Pulmonary artery endothelial cell (primary cell): ENCODE measurements at places on chromosomes 5 and 9.

- DNase-seq: no peak
Observed at GRCh38 chr9:124251605-124252378, 6.0 kb upstream of the NEK6 start.

DNA sequence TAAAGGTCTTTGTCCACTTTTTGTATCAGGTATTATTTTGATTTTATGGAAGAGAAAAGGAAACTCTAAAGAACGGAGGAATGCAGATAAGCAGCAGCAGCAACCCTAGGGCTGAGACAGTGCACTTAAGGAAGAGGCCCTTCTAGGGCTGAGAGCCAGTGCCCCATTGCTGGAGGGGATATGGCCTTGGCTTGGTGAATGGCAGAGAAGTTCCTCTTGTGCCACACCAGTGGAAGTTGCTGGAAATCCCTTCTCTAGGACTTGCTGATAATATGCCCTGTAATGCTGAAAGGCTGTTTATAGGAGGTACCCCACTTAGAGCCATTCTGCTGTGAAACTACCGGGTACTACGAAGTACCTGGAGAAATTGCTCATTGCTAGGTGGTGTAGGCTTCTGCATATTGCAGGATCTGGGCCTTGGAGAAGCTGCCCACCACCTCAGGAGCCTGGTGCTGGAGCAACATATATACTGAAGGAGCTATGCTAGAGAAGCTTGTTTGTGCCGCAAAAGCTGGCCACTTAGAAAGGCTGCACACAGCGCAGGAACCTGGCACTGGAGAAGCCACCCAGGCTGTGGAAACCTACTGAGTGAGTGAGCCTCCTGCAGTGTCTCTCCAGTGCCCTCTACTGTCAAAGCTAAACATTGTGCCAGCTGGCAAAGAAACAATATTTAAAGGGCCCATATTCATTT is 9.6 kb upstream of the UBTD2 start:
- DNase-seq: peak; percentile 29

- DNase-seq: no peak
Observed at GRCh38 chr9:92706218-92706940, 36.4 kb upstream of the IPPK start.

DNA sequence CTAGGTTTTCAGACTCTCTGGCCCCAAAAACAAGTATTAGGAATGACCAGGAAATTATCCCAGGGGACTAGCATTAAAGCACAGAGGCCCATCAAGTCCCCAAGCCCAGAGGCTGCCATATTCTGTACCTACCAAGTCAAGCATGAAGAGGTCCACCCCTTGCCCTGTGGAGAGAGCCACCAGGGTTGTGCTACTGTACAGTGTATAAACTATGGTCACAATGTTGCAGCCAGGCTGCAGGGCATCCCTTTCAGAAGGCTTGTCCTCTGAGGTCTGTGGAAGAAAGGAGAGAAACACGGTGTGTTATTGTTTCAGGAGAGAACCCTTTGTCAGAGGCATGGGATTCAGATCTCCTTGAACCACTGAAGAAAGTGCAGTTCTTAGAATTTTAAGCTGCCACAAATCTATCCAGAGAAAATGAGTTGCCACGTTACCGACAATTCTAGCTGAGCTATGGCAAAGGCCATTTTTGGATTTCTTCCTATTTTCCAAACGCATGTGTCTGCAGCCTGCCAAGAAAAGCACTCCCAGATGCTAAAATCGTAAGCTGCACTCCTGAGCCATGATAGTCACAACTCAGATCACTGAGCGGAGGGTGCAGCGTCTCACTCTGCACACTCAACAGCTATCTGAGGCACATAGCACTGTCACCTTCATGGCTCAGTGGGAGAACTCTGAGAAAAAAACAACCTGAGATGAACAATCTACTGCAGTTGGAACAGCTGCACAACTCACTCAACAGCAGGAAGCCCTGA is 45.5 kb upstream of the SPATA31E1 start:
- DNase-seq: no peak
